GOT3 (cell line): ENCODE measurements at places on chromosomes 1 and 21.

- no peak for DNase-seq
These were observed 68.3 kb downstream of the PRRX1 start for GRCh38 chr1:170732252-170732588.

GRCh38 chr1:222828939-222829338 is 14.1 kb downstream of the DISP1 start:
- DNase-seq: no peak

- DNase-seq: no peak
These were observed 333.6 kb upstream of the CAMK1G start for GRCh38 chr1:209249785-209250440.

DNA sequence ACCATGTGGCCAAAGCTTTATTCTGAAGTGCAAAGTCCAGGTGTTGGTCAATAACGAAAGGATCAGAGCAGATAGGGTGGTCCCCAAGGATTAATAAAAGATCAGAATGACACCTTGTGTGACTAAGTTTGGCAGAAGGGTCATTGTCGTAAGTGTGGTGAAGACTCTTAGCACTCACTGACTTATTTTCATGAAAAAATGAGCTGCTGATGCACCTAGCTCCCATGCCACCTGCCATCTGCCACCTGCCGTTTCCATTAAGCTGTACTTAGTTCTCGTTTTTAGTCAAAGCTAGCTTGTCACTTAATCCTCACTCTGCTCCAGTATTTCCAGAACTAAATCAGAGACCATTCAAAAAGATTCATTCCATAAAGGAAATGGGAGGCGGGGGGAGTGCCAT is 112.6 kb downstream of the SEC16B start:
- no peak for DNase-seq

GRCh38 chr1:210272666-210273065 is 40.1 kb downstream of the SERTAD4 start:
- no peak for DNase-seq

GRCh38 chr1:233518344-233518743 is 95.6 kb upstream of the KCNK1 start:
- DNase-seq: no peak

GRCh38 chr1:225602590-225603206 is 50.2 kb downstream of the ENAH start:
- no peak for DNase-seq

DNA sequence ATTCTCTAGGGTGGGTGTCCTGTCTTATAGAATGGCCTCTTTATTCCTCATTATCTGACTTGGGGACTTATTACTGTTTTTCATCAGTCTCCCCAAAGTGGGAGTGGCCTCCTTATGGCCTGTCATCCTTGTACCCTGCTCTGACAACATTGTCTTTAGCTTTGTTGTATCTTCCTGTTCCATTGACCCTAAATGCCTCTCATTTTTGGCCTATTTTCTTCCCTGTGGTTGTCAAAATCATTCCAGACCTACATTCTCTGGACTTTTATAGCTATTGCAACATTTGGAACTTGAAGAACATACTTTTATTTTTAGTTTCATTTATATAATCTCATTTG is 9.7 kb downstream of the SFT2D2 start:
- no peak for DNase-seq

GRCh38 chr1:230142608-230143210 is 75.7 kb downstream of the GALNT2 start:
- DNase-seq: no peak

DNA sequence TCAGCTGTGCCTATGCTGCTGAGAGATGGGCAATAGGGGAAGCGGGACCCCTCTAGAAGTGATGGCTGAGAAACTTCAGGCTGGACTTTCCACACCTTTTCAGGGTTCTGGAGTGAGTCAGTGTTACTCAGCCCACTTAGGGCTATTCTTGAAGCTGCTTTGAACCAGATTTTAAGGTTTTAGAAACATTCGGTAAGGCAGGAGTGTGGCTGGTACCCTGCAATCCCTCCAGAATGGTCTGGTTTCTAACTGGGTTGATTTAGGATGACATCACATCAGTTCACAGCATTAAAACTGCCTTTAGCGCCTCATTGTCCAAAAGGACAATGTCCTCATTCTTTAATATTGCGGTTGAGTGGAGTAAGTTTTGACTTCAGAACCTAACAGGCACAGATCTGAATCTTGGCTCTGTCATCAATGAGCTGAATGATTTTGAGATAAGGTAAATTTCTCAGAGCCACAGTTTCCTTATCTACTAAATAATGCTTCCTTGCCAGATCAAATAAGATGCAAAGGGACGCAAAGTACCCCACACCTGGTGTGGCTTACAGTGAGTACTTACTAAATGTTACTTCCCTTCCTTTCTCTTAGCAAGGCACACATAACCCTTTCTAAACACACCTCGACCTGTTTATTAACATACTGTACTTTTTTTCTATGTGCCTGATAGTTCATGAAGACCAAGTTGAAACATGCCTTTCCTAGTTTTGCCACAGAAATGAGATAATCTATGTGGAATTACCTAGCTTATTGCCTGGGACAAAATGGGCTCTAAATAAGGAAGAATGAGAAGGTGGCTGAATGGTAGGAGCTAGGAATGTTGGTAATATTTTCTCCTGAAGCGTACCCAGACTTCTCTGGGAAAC is 209.8 kb downstream of the ROR1 start:
- DNase-seq: no peak

- no peak for DNase-seq
These were observed 3.6 kb downstream of the PRKAB2 start for GRCh38 chr1:147168626-147169058.

GRCh38 chr21:45253633-45254459 is 33.8 kb downstream of the POFUT2 start:
- DNase-seq: no peak

GRCh38 chr1:43432907-43433306 is 20.8 kb downstream of the HYI start:
- no peak for DNase-seq

- DNase-seq: no peak
These were observed 465.3 kb downstream of the RWDD3 start for GRCh38 chr1:95699149-95699953.

- DNase-seq: no peak
These were observed 65.6 kb upstream of the PLXNA2 start for GRCh38 chr1:208309771-208310170.

GRCh38 chr1:181618559-181618958 is 135.2 kb downstream of the CACNA1E start:
- DNase-seq: no peak

DNA sequence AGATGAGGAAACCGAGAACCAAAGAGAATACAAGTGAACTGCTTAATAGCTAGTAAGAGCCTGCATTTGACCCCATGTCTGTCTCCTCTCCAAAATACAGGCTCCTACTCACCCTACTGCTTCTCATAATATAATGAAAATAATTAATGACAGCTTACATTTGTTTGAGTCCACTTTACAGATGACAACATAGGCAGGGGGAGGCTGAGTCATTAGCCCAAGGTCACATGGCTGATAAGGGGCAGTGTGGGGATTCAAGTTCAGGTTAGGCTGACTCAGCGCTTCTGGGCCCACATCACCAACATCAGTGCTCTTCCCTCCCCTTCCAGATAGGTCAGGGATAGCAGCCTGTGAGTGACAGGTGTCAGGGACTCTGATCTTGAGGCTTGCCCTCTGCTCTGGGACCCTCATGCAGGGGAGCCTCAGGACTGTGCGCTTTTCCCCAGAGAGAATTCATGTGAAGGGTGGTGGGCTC is 16.2 kb downstream of the AZIN2 start:
- DNase-seq: no peak

GRCh38 chr1:221961532-221962292 is 219.8 kb upstream of the DUSP10 start:
- no peak for DNase-seq

DNA sequence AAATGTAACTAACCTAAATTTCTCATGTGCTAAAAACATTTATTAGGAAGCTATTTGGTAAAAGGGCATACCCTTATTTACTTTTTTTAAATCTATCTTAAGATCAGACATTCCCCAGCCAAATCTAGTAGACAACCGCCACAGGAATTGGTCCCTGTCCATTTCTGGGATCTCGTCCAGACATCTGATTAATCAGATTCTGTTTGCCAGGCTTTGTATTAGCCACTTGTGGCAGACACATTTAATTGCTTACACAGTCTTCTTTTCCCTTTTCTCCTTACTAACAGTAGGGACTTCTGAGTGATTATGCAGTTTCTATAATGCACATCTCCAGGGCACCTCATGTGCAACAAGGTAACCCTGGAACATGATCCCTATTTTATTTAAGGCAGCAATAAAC is 449.0 kb upstream of the RGS18 start:
- no peak for DNase-seq

DNA sequence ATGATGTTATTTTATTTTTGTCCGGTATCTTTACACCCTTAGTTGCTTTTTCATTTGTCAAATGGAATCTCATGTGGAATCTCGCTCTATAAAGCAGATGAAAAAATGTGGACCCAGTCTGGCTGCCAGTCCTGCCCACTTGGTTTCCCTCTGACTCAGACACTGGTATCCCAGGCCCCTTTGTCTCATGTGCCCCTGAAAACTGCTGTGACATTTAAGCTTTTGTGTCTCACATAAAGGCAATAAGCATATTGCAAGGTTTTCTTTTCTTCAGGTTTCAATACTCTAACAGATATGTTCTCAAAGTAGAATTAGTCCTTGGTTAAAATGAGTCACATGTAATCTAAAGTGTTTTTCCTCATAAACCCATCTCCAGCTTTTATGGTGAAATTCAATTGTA is 183.3 kb downstream of the ST6GALNAC3 start:
- DNase-seq: no peak

DNA sequence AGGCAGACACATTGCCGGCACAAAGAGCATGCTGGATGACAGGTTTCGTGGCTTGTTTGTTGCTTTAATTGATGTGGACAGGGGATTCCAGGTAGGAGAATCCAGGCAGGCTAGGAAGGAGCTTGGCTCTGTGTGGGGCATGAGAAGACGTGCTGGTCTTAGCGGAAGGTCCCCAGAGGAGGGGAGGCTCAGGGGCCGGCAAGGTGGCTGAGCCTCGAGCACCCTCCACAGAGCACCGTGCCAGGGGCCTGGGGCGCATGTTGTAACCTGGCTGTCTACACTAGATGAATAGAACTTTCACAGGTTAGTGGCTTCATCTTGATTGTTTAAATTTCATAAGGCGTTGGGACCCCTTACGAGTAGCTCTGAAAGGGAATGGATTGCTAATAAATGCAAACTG is 223.1 kb downstream of the CAMTA1 start:
- DNase-seq: no peak

DNA sequence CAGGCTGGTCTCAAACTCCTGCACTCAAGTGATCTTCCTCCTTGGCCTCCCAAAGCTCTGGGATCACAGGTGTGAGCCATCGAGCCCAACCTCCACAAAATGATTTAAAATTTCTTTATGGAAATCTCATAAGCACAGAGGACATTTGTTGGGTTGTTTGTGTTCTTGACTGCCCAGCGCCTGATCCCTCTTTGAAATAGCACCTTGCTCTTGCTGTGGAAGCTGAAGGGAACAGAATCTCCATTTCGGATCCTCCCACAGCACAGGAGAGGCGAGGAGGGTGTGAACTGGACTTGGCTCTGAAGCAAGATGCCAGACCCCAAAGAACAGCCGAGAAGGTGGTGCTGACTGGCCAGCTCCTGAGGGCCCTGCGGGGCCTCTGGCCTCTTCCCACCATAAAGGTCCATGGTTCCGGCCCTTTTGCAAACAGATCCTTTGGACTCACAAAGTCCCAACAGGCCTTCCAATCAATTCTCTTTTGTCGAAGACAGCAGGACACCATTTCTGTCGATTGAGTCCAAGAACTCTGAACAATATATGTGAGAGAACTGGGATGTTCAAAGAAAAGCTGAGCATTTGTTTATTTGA is 45.6 kb upstream of the COA6 start:
- no peak for DNase-seq

DNA sequence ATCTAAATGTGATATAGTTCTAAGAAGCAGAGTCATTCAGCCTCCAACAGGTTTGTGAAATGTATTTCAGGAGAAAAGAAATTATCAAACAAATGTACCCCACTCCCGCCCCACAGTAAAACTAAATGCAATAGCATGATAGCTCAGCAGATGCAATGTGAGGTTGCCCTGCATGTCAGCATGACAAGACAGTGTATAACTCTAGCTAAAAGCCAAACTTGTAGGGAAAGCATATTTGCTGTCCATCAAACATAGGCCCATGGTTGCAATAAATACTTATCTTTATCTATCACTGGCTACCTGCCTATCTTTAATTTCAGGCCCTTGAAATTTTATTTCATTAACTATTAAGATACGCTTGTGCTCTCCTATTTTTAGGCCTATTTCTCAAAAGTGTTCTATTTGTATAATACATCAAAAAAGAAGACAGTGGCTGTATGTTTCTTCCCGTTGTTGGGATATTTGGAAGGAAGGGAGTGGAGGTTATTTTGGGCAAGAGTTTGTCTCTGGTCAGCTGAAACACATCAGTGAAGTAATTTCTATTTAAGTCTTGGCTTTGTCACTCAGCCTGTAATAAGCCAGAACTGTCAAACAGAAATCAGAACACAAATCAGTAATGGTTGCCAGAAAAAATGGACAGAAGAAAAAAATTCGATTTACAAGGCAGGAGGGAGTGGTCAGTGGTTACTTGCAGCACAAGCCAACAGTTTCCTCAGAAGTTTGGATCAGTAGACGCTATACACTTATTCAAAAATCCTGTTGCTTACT is 307.4 kb upstream of the ADGRL2 start:
- no peak for DNase-seq

DNA sequence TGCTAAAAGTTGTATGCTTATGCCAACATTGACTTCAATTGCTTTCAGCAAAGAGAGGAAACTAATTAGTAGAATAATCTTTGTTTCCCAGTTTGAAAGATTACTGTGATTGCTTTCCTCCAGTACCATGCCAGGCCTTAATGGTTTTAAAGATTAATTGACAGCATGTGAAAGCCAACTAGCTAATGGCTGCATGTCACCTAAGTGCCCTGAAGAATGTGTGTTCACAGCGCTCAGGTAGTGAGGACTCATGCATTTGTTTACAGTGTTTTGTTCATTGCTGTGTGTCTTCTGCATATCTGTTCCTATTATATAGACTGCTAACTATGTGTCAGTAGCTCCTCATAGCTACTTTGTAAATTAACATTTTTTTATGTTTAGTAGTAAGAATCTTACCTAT is 335.6 kb downstream of the LRRIQ3 start:
- DNase-seq: no peak
